ENCODE measurements at places on chromosomes 3 and 15. TPM values are rescaled to one million over a fixed set of nuclear protein-coding genes. Genes with fewer than 3 reads are reported as not detected.

DNA sequence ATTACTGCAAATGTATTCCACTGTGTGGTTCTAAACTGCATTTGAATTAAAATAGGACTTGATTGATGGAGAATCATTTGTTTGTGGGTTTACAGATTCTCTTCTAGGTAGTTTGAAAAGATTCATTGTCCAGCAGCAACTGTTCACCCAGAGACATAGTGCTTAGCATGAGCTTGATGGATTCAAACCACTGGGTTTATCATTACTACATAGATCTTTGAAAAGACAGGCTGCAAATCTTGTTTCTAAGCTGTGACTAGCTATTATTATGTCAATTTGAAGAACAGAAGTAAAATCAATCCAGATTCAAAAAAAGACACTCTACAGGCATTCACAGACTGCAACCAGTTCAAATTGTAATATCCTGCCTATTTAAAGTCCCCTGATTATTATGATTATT lies 49.8 kb downstream of the MBNL1 start:
- no peak for DNase-seq

- no peak for DNase-seq
Observed at GRCh38 chr3:149313542-149313941, 19.9 kb downstream of the TM4SF18 start.

The CDCP1 gene
- 0.42 TPM for polyA plus RNA-seq

DNA sequence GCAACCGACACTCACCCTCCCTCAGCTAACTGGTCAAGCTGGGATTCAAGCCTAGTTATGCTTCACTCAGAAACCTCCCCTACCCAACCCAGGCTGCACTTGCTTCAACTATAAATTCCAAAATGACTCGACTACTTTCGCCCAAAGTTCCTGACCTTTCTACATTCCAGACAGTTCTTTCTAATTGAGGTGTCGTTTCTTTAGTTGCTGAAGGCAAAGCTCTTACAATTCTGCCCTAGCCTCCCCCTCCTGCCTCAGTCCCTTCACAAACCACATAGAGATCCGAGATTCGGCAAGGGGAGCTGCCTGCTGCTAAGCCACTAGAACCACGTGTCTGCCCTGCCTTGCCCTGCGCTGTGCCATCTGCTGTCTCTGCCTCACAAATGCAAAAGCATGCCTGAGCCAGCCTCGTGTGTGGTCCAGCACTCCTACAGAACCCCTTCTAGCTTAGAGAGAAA lies 74.7 kb upstream of the SH3GL3 start:
- DNase-seq, result no peak

The TLR9 gene
- polyA plus RNA-seq, result not detected

GRCh38 chr3:150270883-150271590 lies 137.1 kb upstream of the TSC22D2 start:
- DNase-seq, result no peak

GRCh38 chr3:89252016-89252415 lies 144.6 kb downstream of the EPHA3 start:
- DNase-seq, result no peak

The CNTN3 gene
- polyA plus RNA-seq, result not detected

The GRAMD2A gene
- polyA plus RNA-seq, result not detected

GRCh38 chr3:139654637-139655365 lies 23.0 kb downstream of the NMNAT3 start:
- DNase-seq, result no peak

DNA sequence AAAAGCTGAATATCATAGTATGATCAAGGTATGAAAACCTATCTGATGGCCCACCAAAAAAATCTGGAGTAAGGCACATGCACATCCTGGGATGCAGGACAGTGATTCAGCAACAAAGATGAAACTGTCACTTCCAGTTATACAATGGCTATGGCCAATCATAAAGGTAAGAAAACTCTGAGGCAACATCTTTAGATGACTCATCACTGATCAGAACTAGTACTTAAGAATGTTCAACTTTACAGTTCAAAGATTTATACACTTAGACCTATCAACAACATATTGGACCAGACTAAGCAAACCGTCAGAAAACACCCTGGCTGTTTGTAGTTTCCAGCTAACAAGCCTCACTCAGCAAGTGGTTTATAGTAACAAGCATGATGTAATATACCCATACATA lies 21.3 kb upstream of the PLCH1 start:
- no peak for DNase-seq

The TMEM212 gene
- not detected for polyA plus RNA-seq

- no peak for DNase-seq
Observed at GRCh38 chr3:111748132-111748531, 110.9 kb upstream of the PHLDB2 start.

The KLHL40 gene
- not detected for polyA plus RNA-seq

The ZNF501 gene
- 0.08 TPM for polyA plus RNA-seq

The C3orf33 gene
- polyA plus RNA-seq, result 0.19 TPM

GRCh38 chr3:157335233-157336076 lies 101.2 kb upstream of the PTX3 start:
- DNase-seq, result no peak

DNA sequence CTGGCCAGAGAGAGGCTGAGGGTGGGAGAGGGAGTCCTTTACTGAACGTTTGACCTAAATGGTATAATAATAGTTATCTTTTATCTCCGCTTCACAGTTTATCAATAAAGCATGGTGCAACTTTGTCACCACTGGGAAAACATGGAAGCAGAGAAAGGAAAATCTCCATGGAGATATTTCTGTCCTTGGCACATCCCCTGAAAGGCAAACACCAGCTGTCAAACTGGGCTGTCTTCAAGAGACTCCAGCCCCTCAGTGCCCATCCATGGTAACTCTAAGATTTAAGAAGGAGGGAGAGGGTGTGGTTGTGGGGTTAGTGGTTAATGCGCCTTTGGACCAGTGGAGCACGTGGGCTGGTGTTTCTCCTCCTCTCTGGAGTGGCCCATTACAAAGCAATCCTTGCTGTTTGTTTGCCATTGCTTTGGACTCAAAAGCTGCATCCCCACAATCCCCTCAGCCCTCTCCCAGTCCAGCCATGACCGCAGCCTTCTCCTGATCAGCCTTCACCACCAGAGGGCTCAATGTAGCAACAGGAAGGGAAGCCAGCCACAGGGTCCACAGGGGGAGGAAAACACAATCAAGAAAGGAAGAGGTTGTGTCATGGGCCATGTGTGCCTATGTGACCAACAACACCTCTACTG lies 38.2 kb upstream of the FAM174B start:
- no peak for DNase-seq

DNA sequence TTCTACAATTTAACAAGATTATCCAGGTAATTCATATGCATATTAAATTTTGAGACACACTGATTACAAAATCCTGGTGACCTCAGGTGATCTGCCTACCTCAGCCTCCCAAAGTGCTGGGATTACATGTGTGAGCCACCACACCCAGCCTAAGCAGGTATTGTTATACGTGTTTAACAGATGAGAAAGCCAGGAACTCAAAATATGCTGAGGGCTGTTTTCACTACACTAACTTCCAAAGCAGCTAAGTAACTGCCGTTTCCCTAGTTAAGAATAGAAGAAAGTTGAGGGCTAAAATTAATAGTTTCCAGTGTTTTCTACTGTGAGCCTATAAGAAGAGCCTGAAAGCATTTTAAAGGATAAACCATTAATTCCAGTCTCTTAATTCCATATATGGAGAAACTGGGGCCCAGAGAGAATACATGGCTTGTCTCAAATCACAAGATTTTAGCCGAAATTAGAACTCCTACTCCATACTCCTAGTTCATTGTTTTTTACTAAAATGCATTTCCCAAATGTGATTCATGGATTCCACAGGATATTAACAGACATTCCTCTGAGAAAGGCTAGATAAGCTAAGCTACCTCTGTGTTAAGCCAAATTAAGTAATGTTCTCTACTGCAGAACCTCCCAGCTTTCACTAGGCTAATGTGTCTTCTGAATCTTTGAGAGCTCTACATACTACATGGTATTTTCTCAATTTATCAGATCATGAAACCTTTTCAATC lies 17.0 kb upstream of the AVEN start:
- no peak for DNase-seq

- no peak for DNase-seq
Observed at GRCh38 chr3:54772051-54772450, 155.8 kb downstream of the LRTM1 start.

The TGM4 gene
- 0.04 TPM for polyA plus RNA-seq

DNA sequence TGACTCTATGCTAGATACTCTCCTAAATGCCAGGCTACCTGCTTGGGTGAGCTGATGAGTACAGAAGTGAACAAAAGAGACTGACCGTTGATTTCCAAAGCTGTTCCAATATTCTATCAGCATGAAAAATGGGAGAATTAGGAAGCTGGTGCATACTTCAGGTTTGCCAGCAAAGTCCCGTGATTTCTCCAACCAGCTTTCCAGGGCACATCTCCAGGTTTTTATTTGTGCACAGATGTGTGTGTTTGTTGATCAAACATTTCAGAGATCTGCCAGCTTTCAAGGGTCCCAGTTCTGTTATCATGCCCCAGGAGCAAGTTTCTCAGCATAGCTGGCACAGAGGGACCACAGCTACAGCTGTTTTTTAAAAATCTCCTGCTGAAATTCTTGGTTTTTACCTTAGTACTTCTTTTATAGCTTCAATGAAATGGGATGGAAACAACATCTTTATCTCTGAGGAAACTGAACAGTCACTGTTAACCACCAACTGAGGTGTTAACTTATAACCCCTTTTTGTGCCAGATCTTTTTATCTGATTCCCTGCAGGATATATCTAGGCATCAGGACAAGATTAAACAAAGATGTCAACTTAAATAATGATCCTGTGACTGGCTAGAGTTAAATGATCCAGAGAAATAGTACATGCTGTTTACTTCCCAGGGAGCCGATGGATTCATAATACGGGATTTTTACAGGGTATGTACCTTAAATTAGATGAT lies 380.8 kb downstream of the GRM7 start:
- no peak for DNase-seq

The PPP1R14D gene
- not detected for polyA plus RNA-seq

GRCh38 chr3:158458464-158458863 lies 112.5 kb upstream of the MLF1 start:
- DNase-seq, result no peak

GRCh38 chr3:179432451-179432850 lies 18.8 kb downstream of the GNB4 start:
- DNase-seq, result no peak

The IQCF5 gene
- not detected for polyA plus RNA-seq

DNA sequence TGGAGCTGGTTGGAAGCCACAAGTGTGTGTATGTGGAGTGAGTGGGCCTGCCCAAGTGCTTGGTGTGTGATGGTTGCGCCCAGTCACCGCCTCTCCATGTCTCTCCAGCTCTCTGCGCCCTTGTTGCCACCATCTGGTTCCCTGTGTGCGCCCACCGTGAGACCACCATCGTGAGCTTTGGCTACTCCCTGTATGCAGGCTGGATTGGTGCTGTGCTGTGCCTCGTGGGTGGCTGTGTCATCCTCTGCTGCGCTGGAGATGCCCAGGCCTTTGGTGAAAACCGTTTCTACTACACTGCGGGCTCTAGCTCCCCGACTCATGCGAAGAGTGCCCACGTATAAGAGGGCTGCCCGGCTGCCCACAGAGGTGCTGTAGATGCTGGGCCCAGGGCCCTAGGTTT lies 13.7 kb downstream of the CLDN11 start:
- DNase-seq, result no peak

DNA sequence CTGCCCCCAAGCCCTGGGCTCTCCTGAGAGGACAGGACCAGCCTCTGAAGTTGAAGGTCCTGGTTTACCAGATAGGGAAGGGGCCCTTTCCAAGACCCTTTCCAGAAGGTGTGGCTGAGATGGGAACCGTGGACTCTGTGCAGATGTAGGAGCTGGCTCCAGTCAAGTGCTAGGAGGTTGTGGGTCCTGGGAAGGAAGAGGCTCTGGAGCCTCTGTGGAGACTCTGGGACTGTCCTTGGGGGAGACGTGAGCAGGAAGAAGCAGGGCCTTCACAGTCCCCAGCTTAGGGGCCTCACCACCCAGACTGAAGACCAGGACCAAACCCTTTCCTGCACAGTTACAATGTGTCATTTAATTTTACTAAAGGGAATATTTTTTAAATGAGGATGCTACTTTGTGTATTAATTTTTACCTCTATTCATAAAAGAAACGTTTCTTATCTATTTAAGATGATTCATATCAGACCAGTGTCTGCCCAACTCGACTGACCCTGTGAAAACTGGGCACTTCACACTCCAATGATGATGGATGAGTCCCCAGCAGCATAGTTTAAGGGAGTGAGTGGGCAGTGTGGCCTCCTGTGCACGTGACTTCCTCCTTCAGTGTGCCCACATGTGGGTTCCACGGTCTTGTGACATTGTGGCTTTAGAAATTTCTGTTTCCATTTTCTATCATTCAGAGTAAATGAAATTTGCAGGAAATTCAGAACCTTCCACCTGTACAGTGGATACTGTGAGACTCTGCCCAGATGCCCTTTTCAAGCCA lies 10.9 kb downstream of the CCR5AS start:
- DNase-seq, result peak; percentile 93

DNA sequence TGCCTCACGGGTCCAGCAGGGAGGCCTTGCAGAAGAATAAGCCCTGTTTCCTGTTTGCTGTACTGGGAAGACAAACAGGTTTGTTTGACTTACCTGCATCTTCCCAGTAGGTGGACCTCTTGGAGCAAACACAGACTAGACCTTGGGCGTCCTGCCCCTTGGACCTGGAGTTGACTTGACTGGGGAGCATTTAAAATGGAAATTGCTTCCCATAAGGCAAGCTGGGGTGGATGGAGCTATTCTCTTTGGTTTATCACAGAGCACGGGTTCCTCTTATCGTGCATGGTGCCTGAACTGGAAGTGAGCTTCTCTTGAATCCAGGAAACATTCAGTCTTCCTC lies 151.4 kb downstream of the RPLP1 start:
- DNase-seq, result peak; percentile 39

GRCh38 chr3:17025594-17026139 lies 140.9 kb downstream of the PLCL2 start:
- DNase-seq, result no peak

The SPTBN5 gene
- polyA plus RNA-seq, result 0.29 TPM

DNA sequence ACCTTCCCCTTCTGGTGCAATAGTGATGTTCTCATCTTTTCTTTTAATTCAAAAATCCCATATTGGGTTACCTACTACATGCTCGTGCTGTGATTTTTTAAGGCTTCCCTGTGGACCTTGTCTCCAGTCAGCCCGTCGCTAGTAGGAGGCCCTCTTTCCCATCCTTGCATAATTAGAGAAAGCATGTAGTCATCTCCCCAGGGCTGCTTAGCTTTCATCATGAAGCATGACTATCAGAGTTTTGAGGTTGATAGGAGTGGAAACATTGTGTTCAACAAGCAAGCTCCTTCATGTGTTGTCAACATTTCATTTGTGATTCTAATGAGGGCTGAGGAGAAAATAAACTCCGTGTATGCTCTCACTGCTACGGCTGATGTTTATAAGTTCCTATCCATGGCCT lies 8.7 kb upstream of the LRTM1 start:
- no peak for DNase-seq

- DNase-seq, result no peak
Observed at GRCh38 chr15:58433597-58434333, 2.0 kb downstream of the LIPC start.

DNA sequence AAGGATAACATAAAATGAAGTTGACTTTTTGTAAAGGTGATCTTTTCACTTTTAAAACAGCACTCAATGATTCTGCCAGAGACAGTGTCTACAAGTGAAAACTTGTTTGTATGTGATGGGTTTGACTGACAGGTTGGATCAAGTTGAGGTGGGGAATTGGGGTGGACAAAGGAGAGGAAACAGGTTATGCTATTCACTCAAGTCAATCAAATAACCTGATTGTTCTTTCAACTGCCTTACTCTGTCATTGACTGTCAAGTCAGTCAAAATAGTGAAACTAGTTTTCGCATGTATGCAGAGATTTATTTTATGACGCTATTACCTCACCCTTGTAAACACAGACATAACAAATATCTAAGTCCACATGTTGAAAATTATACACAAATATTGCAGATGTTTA lies 187.7 kb downstream of the ROBO2 start:
- DNase-seq, result no peak
